Activated naive CD8-positive, alpha-beta T cell treated with anti-CD3 and anti-CD28 coated beads, Interleukin-2, amount 10 ng/mL, durations not matched to agents 7 days and 5 days (primary cell): ENCODE measurements at places on chromosomes 1 and 21.

DNA sequence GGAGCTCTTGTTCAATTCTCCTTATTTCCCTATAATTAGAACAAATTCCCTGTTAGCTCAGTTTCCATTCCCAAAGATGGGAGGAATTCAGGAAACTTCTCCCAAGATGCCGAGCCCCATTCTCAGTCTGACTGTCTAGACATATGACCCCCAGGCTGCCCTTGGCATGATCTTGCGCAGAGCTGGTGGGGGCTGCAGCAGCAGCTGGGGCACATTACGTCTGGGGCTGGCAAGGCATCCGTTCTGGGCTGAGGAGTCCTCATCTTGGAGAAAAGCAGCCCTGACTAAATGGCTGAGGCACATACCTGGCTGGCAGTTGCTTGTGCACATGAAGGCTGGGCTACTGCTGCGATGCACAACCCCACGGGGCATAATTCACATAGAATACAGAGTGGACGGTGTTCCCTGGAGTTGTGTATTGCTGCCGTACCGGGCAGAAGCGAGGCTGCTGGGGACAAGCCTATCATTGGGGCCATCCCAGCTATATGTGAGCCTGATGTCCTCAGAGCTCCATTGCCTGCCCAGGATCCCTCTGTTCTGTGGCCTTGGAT is 36.4 kb upstream of the TRABD2B start:
- DNase-seq = no peak

GRCh38 chr1:83694449-83694848 is 304.5 kb downstream of the TTLL7 start:
- DNase-seq = no peak

GRCh38 chr1:159892944-159893343 is 7.0 kb downstream of the CFAP45 start:
- DNase-seq = no peak

DNA sequence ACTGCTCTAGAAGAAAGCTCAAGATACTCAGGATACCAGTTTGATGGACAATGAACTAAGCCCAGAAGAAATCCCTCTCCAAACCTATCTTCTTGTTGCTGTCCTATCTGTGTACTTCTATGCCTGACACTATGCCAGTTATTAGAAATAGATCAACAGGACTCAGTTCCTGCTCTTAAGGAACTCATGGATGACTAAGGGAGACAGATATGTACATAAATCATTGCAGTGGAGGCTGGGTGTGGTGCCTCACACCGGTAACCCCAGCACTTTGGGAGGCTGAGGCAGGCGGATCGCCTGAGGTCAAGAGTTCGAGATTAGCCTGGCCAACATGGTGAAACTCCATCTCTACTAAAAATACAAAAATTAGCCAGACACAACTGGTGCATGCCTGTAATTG is 42.4 kb upstream of the AK4 start:
- no peak for DNase-seq

- no peak for DNase-seq
Observed at GRCh38 chr1:51234721-51235425, 1.2 kb upstream of the RNF11 start.

DNA sequence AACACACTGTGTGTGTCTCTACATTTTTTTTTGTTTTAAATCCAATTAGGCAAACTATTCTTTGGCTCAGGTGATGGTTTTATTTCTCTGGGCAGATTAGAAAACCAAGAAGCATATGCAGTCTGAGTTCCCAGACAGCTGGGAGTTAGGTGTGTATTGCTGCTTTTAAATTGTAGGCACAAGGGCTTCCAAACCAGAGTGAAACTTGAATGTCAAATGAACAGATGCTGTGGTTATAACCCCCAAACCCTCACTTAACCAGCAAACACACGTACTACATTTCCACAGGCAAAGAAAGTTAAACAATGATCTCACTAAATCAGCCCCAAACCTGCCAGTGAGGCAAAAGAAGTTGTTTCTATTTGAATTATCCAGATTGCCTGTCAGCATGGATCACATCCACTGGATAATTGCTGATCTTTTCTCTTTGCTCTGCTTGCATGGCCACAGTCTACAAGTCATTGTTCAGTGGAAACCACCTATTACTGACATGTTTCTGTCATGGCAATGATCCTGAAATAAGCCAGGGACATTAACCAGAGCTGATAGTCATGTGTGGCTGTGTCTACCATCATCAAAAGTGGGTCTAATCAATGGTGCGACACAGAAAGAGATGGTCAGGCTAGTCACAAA is 576.5 kb upstream of the PLXNA2 start:
- DNase-seq = no peak

DNA sequence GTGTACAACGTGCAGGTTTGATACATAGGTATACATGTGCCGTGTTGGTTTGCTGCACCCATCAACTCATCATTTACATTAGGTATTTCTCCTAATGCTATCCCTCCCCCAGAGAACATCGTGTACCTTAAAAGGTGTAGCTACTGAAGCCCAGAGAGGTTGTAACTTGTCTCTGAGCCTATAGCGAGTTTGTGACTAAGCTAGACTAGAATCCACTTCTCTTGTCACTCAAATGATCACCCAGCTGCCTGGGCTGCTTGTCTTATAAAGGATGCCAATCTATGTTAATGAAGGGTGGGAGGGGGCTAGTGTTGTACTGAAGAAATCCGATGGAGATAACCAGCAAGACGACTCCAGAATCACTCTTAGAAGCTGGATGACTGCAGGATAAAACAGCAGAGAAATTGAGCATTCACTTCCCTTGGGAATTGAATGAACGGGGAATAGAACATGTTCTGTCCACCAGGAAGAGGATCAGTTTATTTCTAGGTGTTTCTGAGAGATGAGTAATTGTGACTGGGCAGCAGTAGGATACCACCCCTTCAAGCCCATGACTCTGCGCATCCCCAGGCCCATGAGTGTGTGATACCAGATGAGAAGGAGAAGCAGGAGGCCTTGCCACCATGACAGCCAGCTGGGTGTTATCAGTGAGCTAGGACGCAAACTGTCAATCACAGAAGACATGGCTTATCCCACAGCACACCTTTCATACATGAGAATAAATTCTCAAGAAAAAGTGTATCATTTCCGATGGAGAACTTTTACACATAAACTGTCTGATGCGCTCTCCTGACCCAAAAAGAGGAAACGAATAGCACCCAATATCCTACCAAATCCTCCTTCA is 390.4 kb downstream of the NTNG1 start:
- no peak for DNase-seq

DNA sequence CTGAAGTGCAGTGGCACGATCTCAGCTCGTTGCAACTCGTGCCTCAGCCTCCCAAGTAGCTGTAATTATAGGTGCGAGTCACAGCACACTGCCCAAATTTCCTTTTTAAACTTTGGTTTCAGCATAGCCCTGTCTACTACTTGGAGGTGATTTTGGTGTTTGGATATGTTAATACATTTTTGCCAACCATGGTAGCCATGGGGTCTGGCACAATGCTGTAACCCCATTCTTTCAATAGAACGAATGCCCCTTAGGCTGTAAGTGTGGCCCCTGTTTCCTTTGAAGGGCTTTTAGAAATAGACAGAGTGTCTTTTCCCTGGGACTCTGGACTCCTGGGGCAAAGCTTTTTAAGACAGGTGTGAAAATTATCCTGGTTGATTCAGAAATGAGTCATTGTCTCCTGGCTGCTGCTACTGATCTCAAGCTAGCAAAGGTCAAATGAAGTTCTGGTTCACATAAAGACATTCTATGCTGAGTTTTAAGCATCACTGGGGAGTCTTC is 141.1 kb upstream of the RUNX1 start:
- no peak for DNase-seq

DNA sequence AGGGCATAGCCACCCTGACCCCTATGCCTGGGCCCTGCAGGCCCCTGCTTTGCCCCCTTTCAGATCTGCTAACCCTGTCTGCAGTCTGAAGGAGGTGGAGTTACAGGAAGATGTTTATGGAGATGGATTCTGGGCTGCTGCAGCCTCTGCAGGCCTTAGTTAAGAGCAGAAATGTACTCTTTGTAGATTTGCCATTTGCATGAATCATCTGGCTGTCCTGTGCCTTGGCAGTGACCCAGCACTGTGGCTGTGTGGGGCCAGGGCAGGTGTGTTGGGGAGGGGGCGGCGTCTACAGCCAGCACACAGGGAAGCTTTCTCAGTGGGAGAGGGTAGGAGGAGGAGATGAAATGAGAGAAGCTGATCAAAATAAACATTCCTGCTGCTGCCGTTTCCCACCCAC is 867.3 kb downstream of the PLA2G4A start:
- no peak for DNase-seq

DNA sequence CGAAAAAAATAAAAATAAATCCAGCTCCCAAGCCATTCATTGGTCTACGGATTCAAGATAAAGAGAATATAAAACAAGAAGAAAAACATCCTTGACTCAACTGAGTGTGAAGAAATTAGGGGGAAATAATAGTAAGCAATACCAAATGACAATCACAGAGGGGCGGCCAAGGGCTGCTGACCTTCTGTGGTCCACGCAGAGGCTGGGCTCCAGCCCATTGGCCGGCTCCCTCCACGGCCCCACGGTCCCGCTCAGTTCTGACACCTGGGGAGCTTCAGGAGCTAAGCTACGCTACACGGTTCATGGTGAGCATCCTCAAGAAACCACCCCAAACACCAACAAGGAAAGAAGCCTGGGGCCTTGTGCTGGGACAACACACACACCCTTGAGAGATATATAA is 400 bp upstream of the KRTAP10-12 start:
- no peak for DNase-seq

DNA sequence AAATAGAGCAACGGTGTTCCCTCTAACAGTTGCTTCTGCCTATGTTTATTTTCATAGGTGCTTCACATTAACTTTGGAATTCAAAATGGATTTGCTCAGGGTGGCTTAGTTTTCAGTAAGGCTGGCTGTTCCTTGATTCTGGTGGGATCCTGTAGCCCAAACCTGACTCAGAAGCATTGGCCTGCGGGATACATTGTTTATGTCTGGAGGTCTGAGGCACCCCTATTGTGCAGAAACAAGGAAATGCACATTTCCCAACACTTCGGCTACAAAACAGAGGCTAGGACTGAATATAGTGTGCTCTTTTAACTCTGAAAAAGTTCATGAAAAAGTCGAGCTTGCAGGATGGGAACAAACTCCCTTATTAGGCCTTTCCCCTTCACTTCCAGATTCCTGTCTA is 133.8 kb upstream of the F3 start:
- no peak for DNase-seq

DNA sequence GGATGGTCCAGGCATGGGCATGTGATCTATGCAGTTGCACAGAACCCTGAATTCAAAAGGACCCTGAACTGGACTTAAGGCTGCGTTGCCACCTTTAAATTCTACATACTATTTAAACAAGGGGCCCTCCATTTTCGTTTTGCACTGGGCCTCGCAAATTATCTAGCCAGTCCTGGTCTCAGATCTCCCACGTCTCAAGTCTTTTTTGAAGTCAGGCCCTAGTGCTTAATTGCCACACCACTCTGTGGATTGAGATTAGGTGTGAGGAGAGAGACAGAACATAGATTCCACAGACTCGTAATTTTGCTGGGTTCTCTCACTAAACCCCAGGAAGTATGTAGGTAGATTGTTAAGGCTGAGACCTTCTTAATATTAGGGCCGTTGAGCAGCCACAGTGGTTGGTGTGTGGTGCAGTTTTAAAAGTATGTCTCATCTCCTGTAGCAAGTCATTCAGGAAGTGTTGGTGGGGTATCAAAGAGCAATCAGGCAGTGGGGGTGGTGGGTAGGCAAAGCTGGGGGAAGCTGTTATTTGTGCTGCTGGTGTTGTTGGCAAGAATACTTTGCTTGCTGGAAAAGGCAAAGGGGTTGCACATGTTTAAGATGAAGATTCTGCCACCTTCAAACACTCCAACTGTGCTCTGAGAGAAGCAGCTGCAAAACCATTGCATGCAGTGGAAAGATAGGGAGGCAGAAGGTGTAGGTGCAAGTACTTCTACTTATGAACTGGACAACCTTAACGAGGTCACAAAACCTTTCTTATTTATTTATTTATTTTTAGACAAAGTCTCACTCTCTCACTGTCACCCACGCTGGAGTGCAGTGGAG is 11.2 kb downstream of the CD84 start:
- DNase-seq = peak; percentile 53

GRCh38 chr1:239250353-239251035 is 135.9 kb upstream of the CHRM3 start:
- no peak for DNase-seq

DNA sequence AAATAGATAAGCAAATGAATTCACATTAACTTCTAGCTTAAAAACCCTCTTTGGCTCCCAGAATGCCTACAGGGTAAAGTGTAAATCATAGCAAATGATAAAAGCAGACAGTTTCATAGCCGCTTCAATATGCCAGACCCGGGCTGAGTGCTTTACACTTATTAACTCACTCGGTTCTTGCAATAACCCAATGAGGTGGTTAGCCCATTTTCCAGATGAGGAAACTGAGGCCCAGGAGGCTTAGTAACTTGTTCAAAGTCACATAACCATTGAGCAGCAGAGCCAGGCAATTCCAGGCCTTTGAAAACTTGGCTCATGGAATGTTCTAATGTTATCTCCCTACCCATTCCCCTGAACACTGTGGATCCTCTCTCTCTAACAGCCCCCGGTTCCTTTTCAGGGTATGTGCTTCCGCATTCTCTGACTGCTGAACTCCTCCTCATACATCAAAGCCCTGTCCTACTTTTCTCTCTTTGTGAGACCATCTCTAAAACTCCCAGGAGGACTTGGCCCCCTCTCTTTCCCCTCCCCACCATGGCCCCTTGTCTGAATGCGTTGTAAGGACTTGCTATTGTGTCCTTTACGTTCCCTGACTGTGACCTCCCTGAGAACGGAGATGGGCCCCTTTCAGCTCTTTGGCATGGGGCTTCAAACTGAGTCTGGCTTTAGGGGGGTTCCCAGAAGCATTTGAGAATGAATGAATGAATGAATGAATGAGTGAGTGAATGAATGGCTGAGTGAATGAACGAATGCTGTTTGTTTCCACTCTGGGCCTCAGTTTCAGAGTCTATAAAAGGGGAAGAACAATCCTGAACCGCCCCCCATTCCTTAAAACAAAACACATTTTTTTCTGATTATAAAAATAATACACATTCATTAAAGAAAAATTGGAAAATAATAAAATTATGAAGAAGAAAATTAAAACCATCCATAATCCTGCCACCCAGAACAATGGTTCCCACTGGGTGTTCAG is 15.6 kb upstream of the RUNX3 start:
- DNase-seq = no peak

DNA sequence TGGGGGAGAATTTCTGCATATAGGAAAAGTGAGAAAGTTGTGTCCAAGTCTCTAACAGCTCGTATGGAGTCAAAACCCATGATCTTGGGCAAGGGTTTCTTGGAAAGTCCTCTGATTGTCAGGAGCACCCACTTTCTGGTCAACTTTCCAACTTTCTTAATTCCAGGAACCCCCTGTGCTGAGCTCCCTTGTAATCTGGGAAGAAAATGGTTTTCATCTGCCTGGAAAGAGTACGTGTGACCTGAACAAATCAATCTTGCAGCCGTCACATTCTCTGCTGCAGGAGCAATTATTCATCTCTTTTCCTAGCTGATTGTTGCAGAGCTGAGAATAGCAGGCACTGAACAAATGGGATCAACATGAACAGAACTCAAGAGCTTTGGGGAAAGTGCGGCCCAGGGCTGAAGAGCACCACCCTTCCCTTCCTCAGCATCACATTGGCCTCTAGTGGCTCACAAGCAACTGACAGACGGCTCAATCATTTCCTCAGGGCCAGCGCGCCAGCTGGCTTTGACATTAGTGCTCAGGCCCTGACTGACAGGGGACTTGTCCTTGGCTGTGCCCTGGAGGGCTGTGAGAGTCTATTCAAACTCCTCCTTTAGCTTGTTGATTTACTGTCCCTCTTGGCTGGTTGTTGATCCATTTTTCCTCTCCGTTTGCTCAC is 295.2 kb downstream of the HLX start:
- DNase-seq = no peak
